ENCODE measurements at places on chromosomes 5 and 9.

GRCh38 chr5:72036951-72037350 lies 70.3 kb upstream of the MAP1B start:
- DNase-seq = no peak

DNA sequence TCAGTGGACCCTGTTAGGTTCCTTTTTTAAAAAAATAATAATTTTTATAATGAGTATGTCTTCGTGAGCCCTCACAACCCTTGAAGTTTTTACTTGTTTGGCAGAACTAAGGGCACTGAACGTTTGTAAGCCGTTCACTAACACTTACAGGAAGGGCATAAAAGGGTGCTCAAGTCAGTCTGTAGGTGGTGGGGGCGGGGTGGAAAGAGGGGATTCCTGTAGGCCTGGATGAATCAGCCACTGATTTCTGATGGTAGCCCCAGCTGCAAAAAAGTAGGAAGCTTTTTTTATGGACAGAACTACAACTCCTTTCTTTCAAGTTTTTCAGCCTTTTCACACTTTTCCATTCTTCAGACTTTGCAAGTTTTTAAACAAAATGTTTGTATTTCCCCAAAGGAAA lies 35.8 kb downstream of the PIK3R1 start:
- no peak for DNase-seq

DNA sequence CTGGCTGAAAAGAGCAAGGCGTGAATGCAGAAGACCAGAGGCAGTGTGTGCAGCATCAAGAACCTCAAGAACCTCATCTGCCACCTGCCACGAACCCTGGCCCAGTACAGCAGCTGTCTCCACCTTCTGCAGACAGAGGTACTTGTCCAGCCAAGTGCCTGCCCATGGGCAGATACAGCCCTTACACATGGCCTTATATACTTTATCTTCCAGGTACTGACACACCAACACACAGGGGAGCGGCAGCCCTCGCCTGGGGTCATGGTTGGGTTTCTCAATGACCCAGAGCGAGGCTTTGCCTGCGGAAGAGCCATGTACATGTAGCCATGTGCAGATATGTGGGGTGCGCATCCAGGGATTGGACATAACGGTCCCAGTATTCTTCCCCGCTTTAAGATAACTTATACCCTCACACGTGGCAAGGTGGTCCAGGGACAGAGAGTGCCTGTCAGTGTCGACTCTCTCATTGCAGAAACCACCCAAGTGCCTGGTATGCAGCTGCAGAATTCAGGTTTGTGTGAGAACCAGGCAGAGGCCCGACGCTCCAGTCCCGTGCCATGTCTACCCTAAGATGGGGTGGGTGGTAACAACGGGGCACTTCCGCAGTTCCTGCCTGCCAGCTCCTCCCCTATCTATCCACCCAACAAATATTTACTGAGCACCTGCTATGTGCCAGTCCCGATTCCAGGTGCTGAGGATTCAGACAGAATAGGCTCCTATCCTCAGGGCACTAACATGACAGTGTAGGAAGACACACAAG lies 206.9 kb downstream of the FSTL4 start:
- DNase-seq = no peak

- DNase-seq = no peak
Observed at GRCh38 chr9:15433191-15433590, 10.5 kb downstream of the SNAPC3 start.

DNA sequence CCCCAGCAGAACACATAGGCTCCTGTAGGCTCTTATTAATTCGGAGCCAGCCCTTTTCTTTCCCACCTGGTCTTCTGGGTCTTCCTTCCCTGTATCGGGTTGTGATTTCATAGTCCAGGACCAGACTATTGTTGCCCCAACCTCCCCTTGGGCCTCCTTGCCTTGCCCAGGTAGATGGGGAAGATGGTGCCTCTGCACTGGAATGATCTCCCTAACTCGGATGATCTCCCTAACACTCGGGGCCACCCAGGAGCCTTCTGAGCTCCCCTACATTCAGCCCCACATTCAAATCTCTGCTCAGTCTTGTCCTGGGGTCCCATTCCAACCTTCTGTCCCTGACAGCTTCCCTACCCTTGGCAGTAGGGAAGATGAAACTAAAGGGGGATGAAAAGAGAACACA lies 2.7 kb upstream of the IRF1 start:
- peak; percentile 41 for DNase-seq
